ENCODE measurements at places on chromosomes 5 and 9.

- DNase-seq: no peak
Measured at GRCh38 chr9:70811638-70812037, 309.8 kb downstream of the TRPM3 start.

DNA sequence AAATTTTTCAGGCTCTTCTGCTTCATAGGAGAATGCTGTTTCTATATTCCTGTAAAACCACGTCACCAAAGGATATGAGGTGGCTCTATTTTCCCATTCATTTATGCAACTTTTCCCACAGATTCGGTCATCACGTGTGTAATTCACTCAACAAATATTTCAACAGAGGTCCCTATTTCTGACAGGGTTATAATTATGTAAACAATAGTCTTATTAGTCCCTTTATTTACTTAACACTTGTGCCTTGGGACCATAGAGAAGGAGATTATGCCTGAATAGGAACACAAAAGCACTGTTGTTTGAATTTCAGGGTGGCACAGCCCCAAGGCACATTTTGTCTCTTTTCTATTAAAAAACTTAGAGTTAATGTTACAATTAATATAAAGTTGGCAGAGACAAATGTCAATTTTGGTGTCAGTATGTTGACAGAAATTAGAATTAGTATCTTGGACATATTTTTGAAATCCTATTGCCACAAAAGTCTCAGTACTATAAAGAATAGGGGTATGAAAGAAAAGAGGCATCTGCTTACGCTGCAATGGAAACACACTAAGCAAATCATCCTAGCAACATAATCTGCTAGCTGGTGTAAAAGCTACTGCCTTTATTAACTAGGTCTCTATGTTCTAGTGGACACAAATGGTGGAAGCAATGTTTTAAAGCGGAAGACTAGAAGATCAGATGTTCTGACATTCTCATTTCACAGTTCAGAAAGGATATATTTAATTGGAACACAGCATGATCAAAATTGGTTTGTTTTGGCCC is 229.1 kb upstream of the TBCA start:
- DNase-seq: no peak

DNA sequence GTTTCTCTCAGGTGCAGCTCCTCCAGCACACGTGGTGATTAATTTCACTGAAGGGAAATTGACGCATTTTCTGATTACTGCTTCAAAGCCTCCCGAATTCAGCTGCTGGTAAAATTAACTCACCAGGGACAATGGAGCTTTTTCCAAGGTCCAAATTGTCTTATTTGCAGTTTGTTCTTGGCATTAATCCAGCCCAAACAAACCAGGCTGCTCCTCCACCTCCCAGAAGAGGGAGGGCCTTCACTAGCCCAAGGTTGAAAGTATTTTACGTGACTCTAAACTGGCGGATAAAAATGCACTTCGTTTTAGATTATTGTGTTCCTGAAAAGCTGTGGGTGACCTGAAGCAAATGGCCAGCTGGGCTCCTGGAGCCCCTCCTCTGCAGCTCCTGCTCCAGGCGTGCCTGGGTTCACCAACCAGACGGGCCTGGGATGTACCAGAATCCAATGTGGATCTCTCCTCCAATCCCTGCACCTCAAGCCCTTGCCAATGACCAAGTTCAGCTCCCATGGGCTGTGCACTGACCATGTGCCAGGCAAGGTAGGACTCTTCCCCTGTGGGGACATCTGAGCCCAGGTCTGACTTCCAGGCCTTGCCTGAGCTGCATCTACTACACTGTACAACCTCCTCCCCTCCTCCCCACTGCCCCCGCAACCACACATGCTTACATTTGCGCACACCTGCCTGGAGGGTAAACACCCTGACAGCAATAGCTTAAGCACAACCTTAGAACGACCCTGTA is 193.4 kb downstream of the CDK5RAP2 start:
- no peak for DNase-seq

- no peak for DNase-seq
Measured at GRCh38 chr9:96139592-96140295, 162.2 kb downstream of the HSD17B3 start.

DNA sequence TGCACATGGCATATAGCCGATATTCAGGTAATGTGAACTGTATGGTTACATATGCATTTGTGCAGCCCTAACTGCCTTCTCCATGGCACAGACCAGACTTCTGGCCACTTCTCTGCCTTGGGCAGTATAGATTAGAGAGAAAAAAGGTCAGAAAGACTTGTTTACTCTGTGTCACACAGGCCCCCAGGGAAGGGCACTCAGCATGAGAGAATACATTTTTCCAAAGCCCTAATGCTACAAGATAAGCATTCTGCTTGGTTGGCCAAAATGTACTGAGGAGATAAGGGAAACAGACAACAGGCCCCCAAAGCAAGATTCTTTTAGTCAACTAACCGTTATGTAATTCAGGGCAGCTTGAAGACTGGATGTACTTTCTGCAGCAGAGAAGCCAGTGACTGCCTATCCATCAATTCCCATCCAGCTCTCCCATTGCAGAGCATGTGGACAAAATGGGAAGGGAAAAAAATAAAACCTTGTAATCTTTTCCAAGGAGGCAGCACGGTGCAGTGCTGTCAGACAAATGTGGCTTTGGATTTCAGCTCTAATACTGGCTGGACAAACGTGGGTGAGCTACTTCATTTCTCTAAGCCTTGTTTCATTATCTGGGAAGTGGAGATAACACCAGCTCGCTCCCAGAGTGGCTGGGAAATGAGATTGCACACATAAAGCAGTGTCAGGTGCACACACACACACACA is 205.9 kb downstream of the NSG2 start:
- DNase-seq: no peak

DNA sequence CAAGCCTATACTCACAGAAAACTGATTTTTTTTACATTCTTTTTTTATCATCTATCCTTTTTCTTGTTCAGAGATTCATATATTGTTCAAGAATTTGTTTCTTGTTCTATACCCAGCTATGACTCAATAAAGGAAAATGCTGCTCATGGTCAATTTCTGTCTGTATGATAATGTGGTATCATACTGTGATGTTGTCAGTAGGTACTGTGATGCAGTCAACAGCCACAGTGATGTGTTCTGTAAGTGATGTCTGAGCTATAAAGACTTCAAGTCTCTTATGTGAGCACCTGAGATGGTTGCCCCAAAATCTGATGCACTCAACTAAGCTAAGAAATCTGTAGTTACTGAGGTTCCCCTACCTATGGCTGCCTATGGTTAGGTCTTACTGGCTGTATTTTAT is 294.2 kb upstream of the GRIN3A start:
- DNase-seq: no peak

DNA sequence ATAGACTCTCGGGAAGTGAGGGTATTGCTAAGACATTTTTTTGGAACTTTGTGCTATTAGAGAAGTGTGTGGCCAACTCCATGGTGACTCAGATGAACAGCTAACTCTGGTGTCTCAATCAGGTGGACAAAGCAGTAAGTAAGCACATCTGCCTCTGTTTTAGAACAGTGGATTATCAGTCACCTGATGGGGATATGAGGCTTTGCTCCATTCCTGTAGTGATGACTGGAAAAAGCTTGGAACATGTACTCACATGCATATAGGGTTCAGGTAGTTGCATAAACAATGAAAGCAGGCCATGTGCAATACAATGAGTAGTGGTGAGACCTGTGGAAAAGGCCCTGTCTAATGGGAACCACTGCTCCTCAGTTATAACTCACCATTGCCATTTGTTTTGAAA is 168.2 kb upstream of the FBN2 start:
- DNase-seq: no peak

GRCh38 chr5:177327539-177328522 is 16.1 kb upstream of the MXD3 start:
- DNase-seq: no peak

DNA sequence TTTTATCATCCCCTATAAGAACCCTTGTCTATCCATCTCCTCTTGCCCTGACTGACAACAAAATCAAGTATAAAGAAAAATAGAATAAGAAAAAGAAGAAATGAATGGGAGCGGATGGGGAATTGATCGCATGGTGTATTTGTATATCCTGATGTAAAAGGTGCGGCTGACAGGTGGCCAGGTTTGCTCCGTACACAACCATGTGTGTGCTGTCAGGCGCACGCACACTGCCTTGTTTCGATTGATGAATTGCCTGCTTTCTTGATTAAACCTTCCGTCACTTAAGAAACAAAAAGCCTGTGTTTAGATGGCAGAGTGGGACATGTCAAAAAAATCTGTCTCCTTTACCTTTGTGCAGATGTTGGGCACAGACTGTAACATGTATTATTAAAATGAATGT is 102.6 kb downstream of the MVB12B start:
- DNase-seq: no peak

DNA sequence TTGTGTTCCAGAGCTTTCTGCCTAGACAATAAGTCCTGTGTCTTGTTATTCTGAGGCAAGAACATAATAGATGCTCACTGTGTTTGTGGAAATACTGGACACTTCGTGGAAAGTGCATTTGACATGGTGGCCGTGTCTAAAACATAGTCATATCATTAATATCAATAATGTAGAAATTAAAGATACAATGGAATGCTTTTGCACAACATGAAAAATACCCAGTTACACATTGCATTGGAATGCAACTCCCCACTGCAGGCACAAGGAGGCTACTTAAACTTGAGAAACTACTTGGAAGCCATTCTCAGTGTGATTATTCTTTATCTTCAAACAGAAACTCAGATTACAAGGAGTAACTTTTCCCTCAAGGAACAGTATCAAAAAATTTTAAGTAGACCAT is 145.3 kb upstream of the ZNF462 start:
- no peak for DNase-seq

- no peak for DNase-seq
Measured at GRCh38 chr9:115090486-115090885, 27.5 kb downstream of the TNC start.

GRCh38 chr9:129610473-129611306 is 10.2 kb downstream of the C9orf50 start:
- peak; percentile 64 for DNase-seq

DNA sequence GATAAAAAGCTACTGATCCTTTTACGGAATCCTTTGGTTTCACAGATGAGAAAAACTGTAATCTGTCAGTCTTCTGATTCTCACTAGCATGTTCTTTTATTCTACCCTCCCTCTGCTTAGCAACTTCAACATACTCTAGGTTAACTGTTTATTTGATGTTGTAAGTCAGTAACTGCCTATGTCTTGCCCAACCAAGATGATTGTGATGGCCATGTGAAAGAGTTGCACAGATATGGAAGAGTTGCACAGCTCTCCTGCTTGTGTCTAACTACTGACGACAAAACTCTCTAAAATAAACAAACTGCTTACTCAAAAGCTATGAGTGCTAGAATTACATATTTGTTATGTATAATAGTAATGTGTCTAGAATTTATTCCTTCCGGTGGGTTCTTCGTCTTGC is 227.3 kb upstream of the DAB2 start:
- DNase-seq: no peak

DNA sequence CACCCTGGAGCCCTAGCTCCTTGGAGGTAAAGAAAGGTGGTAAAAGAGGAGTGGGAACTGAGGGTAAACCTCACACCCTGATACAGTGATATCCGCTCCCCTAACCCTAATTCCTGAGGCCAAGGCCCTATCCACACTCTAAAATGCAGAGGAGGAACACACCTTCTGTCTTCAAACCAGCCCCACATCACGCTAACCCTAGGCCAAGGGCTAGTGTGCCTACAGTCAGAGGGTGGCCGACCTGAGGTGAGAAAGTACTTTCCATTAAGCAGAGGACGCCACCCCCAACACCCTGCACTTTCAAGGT is 590 bp downstream of the HDAC3 start:
- DNase-seq: no peak

GRCh38 chr9:127184641-127185040 is 62.2 kb upstream of the ANGPTL2 start:
- DNase-seq: no peak

- DNase-seq: no peak
Measured at GRCh38 chr5:160269017-160269416, 39.7 kb downstream of the FABP6 start.

GRCh38 chr9:22009506-22009867 is 382 bp upstream of the CDKN2B start:
- DNase-seq: no peak

DNA sequence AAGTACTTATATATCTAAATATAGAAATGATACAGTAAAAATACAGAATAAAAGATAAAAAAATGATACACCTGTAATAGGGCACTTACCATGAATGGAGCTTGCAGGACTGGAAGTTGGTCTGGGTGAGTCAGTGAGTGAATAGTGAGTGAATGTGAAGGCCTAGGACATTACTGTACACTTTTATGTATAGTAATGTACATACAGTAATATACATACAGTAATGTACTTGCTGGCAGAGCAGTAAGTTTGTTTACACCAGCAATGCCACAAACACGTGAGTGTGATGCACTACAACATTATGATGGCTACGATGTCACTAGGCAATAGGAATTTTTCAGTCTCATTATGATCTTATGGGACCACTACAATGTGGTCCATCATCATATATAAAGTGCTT is 34.2 kb downstream of the SUSD1 start:
- DNase-seq: no peak

DNA sequence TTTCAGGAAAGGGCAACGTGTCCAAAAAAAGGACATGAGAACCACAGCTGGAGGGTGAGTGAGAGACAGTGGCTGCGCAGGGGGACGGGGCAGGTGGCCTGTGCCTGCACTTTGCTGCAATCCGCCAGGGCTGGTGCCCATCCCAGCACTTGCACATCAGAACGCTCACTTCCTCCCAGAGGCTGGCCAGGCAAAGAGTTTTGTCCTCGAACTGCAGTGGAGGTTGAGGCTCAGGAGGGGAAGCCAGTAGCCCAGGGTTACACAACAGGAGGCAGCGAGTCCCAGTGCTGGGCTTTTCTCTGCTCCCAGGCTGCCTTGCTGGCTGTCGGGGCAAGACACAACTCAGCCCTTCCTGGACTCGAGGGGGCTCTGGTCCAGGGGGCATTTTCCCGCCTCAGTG is 33.1 kb downstream of the CRB2 start:
- DNase-seq: no peak

DNA sequence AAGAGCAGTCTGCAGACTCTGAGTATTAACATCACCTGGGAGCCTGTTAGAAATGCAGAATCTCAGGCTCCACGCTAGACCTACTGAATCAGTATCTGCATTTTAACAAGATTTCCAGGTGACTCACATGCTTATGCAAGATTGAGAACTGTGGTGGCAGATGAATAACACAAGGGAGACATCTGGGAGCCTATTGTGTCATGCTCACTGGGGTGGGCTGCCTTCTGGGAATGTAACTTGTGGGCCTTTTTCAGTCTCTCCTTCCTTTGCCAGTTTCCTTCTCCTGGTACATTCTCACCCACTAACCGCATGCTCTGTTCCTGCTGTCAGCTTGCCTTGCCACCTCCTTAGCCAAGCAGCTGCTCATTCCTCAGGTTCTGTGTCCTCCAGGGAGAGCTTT is 176.6 kb upstream of the C9orf72 start:
- no peak for DNase-seq
